Type B pancreatic cell (in vitro differentiated cells): ENCODE measurements at places on chromosomes 16 and 17. TPM values are rescaled to one million over a fixed set of nuclear protein-coding genes. Genes with fewer than 3 reads are reported as not detected.

- no peak for DNase-seq
- no peaks in the 10 kb centered on the region for H3K36me3 ChIP-seq
- peaks cover 5% of the 10 kb centered on the region for H3K4me1 ChIP-seq
- peaks cover 37% of the 10 kb centered on the region for H3K27me3 ChIP-seq
- H3K27ac ChIP-seq = no peak overlapping the region
Measured at GRCh38 chr16:28274676-28275075, 17.6 kb upstream of the SBK1 start.

Gene HSPB9
- total RNA-seq = 0.36 TPM in 1 of 2 replicates, not detected in the other

- no peaks in the 10 kb centered on the region for H3K4me1 ChIP-seq
- H3K27me3 ChIP-seq = peaks cover 35% of the 10 kb centered on the region
- no peak overlapping the region for H3K4me3 ChIP-seq
- no peak for DNase-seq
- no peaks in the 10 kb centered on the region for H3K36me3 ChIP-seq
Measured at GRCh38 chr17:63480192-63480784, 3.4 kb downstream of the ACE start.

Gene KRTAP9-8
- total RNA-seq = not detected in 2 replicates

Gene SLC47A2
- not detected in 2 replicates for total RNA-seq

DNA sequence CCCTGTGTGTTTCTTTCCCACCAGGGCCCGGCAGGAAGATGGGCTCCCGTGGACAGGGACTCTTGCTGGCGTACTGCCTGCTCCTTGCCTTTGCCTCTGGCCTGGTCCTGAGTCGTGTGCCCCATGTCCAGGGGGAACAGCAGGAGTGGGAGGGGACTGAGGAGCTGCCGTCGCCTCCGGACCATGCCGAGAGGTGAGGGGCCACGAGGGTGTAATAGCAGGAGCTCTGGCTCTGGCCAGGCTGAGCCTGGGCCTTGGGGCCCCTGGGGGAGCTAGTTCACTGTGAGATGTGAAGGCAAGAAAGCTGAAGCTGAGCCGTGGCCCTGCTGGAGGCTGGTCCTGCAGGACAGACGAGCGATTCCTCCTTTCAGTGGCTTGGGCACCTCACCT is 20.0 kb downstream of the C1QTNF1 start:
- no peaks in the 10 kb centered on the region for H3K36me3 ChIP-seq
- DNase-seq = no peak
- H3K4me1 ChIP-seq = peaks cover 10% of the 10 kb centered on the region
- no peak overlapping the region for H3K27ac ChIP-seq

GRCh38 chr17:66493283-66494019 is 191.0 kb downstream of the PRKCA start:
- no peaks in the 10 kb centered on the region for H3K36me3 ChIP-seq
- H3K4me3 ChIP-seq = no peak overlapping the region
- H3K27me3 ChIP-seq = no peaks in the 10 kb centered on the region

DNA sequence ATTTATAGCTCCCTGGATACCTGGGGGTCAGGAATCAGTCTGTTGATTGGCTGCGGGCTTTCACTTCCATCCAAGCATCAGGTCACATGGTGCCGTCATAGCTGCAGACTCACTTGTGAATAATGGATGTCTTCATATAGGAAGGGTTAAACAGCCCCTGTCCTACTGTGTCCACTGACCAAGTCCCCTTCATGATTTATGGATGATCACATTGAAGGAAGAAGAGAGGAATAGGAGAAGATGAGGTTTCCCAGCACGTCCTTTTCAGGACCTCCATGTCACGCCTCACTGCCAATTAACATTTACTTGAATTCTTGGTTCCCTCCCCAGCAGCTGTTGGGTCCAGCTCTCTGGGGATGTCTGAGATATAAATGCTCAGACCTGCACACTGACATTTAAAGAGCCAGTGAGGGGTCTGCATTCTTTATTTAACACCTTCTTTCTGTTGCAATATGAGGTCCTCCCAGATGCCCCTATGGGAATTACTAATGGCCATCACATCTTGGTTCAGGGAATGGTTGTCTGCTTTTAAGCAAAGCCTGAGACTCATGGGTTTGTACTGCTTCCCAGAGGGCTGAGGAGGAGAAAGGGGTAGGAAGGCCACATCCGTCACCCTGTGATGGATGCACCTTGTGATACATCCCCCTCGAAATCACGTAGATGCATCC is 230.6 kb upstream of the HSBP1 start:
- H3K36me3 ChIP-seq = no peaks in the 10 kb centered on the region
- peaks cover 5% of the 10 kb centered on the region for H3K4me1 ChIP-seq

- no peak overlapping the region for H3K27ac ChIP-seq
- no peak for DNase-seq
- H3K27me3 ChIP-seq = no peaks in the 10 kb centered on the region
- H3K4me3 ChIP-seq = no peak overlapping the region
- peaks cover 17% of the 10 kb centered on the region for H3K4me1 ChIP-seq
- H3K36me3 ChIP-seq = no peaks in the 10 kb centered on the region
Measured at GRCh38 chr17:17535957-17536356, 39.8 kb upstream of the RASD1 start.

Gene HEATR9
- not detected in 2 replicates for total RNA-seq

GRCh38 chr16:55000595-55000994 is 69.9 kb downstream of the IRX5 start:
- H3K27ac ChIP-seq = no peak overlapping the region
- H3K4me1 ChIP-seq = peaks cover 20% of the 10 kb centered on the region
- peaks cover 44% of the 10 kb centered on the region for H3K27me3 ChIP-seq
- H3K36me3 ChIP-seq = no peaks in the 10 kb centered on the region

DNA sequence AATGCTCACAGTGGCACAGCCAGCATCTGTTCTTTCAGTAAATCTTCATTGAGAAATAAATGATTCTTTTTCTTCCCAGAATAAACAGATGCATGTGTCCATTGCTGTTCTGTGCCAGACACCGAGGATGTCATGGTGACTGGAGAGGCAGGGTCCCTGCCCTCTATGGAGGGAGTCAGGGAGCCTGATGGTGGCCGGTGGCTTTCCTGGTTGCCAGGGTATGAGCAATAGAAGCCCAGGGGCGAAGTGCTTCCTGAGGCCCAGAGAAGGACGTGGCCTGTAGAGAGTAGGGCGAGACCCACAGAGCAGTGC is 29.9 kb upstream of the NUDT16L1 start:
- H3K36me3 ChIP-seq = no peaks in the 10 kb centered on the region
- H3K27me3 ChIP-seq = no peaks in the 10 kb centered on the region
- peaks cover 14% of the 10 kb centered on the region for H3K4me1 ChIP-seq
- peak overlapping the region; percentile 34 for H3K4me3 ChIP-seq
- no peak for DNase-seq

DNA sequence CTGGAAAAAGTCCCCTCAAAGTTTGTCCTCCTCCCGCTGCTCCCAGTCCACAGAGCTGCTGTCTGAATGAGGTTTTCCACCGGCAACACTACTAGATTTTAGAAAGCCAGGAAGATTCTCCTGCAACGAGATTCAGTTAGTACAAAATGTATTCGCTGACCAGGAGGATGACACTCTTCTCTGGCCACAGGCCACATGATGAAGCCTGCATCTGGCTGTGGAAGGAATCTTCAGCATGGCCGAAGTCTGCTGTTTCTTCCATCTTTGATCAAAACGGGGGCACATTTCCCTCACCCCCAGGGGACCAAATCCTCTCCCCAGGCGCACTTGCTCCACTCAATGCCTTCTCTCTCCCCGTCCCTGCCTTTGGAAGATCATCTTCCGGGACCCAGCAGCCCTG is 215.8 kb upstream of the NLRP1 start:
- H3K27me3 ChIP-seq = peaks cover 57% of the 10 kb centered on the region
- no peak for DNase-seq
- H3K4me3 ChIP-seq = no peak overlapping the region

Gene CSH1
- total RNA-seq = not detected in 2 replicates

Gene MYH1
- total RNA-seq = not detected in 2 replicates

DNA sequence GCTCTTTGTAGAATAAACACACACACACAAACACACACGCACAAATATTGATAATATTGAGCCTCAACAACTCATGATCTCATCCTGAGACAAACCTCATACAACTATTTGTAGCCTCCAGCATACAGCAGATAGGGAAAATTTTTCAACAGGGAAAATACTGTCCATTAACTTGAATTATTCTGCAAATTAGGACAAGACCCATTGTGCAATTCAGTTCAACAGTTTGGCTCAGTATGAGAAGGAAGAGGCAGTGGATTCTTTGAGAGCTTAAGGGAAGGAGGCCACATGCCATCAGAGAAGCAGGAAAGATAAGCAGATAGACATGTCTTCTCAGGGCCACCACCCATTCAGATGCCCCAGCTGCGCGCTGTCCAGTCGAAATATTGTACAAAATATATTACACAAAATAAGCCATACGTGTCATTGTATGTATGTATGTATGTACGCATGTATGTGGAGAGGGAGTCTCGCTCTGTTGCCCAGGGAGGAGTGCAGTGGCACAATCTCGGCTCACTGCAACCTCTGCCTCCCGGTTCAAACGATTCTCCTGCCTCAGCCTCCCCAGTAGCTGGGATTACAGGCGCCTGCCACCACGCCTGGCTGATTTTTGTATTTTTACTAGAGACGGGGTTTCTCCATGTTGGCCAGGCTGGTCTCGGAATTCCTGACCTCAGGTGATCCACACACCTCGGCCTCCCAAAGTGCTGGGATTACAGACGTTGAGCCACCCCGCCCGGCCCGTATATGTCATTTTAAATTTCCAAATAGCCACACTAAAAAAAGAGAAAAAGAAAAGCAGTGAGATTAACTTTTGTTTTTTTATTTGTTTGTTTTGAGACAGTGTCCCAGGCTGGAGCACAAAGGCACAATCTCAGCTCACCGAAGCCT is 1.8 kb downstream of the ZC3H7A start:
- H3K36me3 ChIP-seq = peaks cover 14% of the 10 kb centered on the region
- peak overlapping the region; percentile 86 for H3K4me3 ChIP-seq

Gene CNGB1
- total RNA-seq = 0.19 and 2.3 TPM in 2 replicates

GRCh38 chr17:48219617-48220016 is 112.1 kb downstream of the SNX11 start:
- no peak overlapping the region for H3K27ac ChIP-seq
- peaks cover 7% of the 10 kb centered on the region for H3K4me1 ChIP-seq
- DNase-seq = no peak
- H3K4me3 ChIP-seq = no peak overlapping the region

- H3K36me3 ChIP-seq = peaks cover 13% of the 10 kb centered on the region
- H3K4me1 ChIP-seq = peaks cover 3% of the 10 kb centered on the region
- no peak for DNase-seq
Measured at GRCh38 chr17:54924405-54924804, 23.8 kb downstream of the TOM1L1 start.

DNA sequence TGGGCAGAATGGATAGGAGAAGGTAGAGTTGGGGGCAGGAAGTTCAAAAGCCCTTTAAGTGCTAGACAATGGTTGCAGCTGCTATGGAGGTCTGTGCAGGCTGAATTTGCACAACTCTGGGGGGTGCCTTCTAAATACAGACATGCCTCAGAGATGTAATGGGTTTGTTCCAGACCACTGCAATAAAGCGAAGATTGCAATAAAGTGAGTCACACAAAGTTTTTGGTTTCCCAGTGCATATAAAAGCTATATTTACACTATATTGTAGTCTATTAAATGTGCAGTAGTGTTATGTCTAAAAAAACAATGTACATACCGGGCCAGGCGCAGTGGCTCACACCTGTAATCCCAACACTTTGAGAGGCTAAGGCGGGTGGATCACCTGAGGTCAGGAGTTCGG is 60.5 kb upstream of the MYOCD start:
- no peaks in the 10 kb centered on the region for H3K36me3 ChIP-seq
- H3K27ac ChIP-seq = no peak overlapping the region
- H3K4me3 ChIP-seq = no peak overlapping the region
- no peaks in the 10 kb centered on the region for H3K4me1 ChIP-seq

DNA sequence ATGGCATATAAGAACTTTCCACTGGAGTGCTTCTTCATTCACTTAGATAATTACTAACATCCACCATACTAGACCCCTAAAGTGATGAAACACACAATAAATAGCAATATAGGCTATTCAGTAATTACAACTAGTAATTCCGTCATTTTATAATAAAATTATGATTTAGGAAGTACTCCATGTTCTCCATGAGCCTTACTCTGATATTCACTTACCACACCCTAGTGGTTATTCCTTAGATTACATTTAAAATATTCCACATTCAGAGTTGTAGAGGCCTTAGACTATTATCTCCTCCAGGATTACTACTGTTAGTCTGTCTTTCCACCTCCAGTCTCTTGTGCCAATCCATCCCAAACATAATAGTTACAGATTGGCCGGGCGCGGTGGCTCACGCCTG is 62.4 kb downstream of the STH start:
- no peaks in the 10 kb centered on the region for H3K27me3 ChIP-seq
- peaks cover 36% of the 10 kb centered on the region for H3K36me3 ChIP-seq
- peaks cover 5% of the 10 kb centered on the region for H3K4me1 ChIP-seq

DNA sequence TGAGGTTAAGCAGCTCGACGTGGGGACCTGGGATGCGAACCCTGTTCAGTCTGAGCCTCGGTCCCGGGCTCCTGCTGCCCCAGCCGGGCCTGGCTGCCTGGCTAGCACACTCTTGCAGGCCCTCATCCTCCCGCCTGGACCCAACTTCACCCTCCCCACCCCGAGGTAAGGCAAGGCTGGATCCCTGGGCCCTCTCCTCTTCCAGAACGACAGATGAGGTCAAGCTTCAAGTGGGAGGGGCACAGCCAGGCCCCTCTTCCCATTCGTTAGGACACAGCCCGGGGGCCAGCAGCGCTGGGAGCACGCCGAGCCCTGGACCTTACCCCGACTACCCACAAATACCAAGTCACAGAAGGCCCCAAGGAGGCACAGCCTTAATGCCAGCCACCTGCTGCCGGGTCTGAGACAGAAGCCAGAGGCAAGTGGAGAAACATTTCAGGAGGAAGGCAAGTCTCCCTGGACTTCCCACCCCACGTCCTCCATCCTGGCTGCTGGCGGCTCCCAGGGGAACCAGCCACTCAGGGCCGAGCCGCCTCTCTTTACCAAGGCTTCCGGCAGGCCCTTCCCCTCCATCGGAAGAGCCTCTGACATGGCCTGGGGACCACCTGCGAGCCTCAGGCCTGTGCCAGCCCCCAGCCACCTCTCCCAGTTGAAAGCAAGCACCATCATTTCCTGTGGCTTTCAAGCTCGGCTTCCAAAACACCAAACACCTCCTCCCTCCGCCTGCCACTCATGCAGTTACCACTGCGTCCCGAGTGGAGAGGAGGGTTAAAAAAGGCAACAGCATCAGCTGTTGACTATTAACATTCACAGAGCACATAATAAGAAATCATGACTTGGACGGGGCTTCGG is 59.9 kb downstream of the RPH3AL start:
- H3K27me3 ChIP-seq = no peaks in the 10 kb centered on the region
- H3K4me1 ChIP-seq = peaks cover 9% of the 10 kb centered on the region
- no peaks in the 10 kb centered on the region for H3K36me3 ChIP-seq
- DNase-seq = no peak

Gene TRPV3
- 2.3 and 3.4 TPM in 2 replicates for total RNA-seq

GRCh38 chr17:34606763-34607162 is 27.4 kb downstream of the TMEM132E start:
- H3K27ac ChIP-seq = no peak overlapping the region
- H3K4me1 ChIP-seq = peaks cover 18% of the 10 kb centered on the region
- DNase-seq = no peak

Gene HP
- total RNA-seq = not detected in 2 replicates
